Smooth muscle cell of the pulmonary artery (primary cell): ENCODE measurements at places on chromosomes 7 and 10. TPM values are rescaled to one million over a fixed set of nuclear protein-coding genes. Genes with fewer than 3 reads are reported as not detected.

Gene ADK
- total RNA-seq, result 24.6 and 31.3 TPM in 2 replicates

Gene CNNM1
- 0.07 and 0.17 TPM in 2 replicates for total RNA-seq

Gene AMZ1
- 0.50 and 1.2 TPM in 2 replicates for total RNA-seq

Gene BNIP3
- 270 and 272 TPM in 2 replicates for total RNA-seq

Gene MARVELD1
- 46.2 and 47.6 TPM in 2 replicates for total RNA-seq

Gene AHR
- 187 and 333 TPM in 2 replicates for total RNA-seq
